Bronchial smooth muscle cell (primary cell): ENCODE measurements at places on chromosomes 6 and 20. TPM values are rescaled to one million over a fixed set of nuclear protein-coding genes. Genes with fewer than 3 reads are reported as not detected.

The PRSS35 gene
- 3.9 and 5.0 TPM in 2 replicates for total RNA-seq

The LIN28B gene
- total RNA-seq = not detected in 2 replicates

The OTOR gene
- not detected in 2 replicates for total RNA-seq

The TEAD3 gene
- total RNA-seq = 3.8 TPM in 2 replicates

The BPI gene
- total RNA-seq = 0.17 and 0.32 TPM in 2 replicates

The C6orf15 gene
- not detected in 2 replicates for total RNA-seq

The SIGLEC1 gene
- not detected in 2 replicates for total RNA-seq

The TP53RK gene
- total RNA-seq = 12.3 and 15.4 TPM in 2 replicates

The RGS19 gene
- total RNA-seq = 5.4 and 5.8 TPM in 2 replicates

The SLC17A3 gene
- total RNA-seq = not detected in 2 replicates

The LRRC73 gene
- total RNA-seq = 0.47 and 0.60 TPM in 2 replicates

The MOCS3 gene
- 7.6 and 8.7 TPM in 2 replicates for total RNA-seq
